ENCODE measurements at places on chromosomes 13 and 19.

DNA sequence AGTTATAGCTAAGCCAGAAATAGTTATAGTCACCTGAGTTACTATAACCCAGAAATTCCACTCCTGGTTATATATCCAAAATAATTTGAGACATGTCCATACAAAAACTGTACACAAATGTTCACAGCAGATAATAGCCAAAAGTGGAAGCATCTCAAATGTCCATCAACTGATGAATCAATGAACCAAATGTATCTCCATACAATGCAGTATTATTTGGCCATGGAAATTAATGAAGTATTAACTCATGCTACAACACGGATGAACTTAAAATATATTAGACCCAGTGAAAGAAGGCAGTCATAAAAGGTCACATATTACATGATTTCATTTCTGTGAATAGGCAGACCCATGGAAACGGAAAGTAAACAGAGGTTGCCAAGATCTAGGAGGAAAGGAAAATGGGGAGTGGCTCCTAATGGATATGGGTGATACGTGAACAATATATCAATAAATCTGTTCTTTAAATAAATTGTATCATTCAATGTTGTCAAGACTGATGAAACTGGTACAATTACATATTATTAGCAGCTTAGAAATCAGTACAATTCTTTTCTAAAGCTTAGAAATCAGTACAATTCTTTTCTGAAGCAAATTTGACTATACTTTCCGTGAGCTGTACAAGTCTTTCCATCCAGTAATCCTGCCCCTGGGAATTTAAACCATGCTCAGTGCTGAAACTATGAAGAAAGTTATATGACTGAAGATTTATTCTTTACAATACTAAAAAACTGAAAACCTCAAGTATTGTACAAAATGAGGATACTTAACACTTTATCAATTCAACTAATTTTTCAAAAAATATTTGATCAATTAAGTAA lies 47.0 kb upstream of the DIAPH3 start:
- no peak for DNase-seq

GRCh38 chr19:18671303-18672043 lies 12.0 kb upstream of the CRTC1 start:
- DNase-seq: no peak

- DNase-seq: no peak
These were observed 77.4 kb downstream of the PDS5B start for GRCh38 chr13:32663660-32664059.

DNA sequence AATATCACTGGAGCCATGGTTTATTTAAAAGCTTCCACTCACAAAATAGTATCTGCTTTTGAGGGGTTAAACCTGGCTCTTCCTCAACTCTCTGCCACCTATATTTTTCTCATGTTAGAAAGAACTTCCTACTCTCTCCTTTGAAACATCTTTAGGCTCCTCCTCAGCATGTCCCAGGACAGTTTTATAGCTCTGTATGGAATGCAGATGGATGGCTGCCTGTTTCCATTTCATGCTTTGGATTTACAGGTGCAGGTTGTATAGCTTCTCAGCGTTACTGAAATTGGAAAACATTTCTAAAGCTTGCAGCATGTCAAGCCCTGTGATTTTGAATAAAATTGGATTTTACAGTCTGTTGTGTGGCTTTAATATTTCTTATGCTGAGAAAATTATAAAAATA lies 314.0 kb downstream of the NDFIP2 start:
- DNase-seq: no peak

DNA sequence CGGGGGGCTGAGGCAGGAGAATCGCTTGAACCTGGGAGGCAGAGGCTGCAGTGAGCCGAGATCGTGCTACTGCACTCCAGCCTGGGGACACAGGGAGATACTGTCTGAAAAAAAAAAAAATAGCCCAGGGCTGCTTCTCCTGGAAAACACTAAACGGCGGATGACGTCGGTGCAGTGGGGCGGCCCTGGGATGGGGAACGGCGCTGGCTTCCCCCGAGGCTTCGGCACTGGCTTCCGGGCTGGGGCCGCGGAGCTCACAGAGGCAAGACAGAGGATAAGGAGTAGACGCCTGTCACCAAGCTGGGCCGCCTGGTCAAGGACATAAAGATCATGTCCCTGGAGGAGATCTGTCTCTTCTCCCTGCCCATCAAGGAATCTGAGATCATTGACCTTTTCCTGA lies 5.0 kb downstream of the PRSS57 start:
- no peak for DNase-seq

Data from iPS-NIHi11 (cell line).